H7 (cell line): ENCODE measurements at places on chromosomes 7 and 10. TPM values are rescaled to one million over a fixed set of nuclear protein-coding genes. Genes with fewer than 3 reads are reported as not detected.

Gene PHKG1
- 0.14 and 0.59 TPM in 2 replicates for total RNA-seq

Gene RNF32
- 1.0 and 1.1 TPM in 2 replicates for total RNA-seq

Gene EPHA1
- total RNA-seq = 176 and 189 TPM in 2 replicates

Gene PNLIP
- total RNA-seq = not detected in 2 replicates

Gene TRIP6
- 95.7 and 118 TPM in 2 replicates for total RNA-seq

Gene EVX1
- total RNA-seq = not detected in 2 replicates

Gene SPDYE2
- not detected in 2 replicates for total RNA-seq

Gene JAKMIP3
- total RNA-seq = 0.42 and 0.63 TPM in 2 replicates

Gene CXCL12
- 21.1 and 42.8 TPM in 2 replicates for total RNA-seq

Gene LSM5
- 41.6 and 48.3 TPM in 2 replicates for total RNA-seq

Gene SNCG
- total RNA-seq = 23.4 and 26.7 TPM in 2 replicates

DNA sequence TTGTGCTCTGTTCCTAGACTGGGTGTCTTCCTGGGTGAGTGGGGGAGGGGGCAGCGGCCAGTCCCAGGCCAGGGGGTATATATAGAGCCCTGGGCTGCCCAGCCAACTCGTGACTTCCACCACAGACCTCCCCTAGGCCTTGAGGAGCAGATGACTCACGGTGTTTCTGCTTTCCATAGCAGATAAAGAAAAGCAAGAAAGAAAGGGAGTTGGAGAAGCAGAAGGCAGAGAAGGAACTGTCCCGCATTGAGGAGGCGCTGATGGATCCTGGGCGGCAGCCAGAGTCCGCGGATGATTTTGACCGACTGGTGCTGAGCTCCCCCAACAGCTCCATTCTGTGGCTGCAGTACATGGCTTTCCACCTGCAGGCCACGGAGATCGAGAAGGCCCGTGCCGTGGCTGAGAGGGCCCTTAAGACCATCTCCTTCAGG, 10.1 kb downstream of the CALHM2 start:
- no peak for DNase-seq

DNA sequence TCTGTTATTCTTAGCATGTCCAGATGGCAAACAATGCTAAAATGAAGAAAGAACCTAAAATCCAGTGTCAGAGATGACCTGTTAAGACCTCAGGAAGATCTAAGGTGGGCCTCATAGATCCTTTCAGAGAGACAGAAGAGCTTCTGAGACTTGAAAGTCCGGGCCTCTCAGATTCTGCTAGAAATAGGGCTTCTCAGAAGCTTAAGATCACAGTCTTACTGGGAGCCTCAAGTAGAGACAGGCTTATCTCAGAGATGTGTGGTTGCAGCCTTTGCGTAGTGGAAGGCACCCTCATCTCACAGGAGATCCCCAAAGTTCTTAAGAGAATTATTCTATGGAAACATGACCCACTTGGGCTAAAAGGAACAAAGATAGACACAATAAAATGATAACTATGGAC, 642.8 kb downstream of the TNS3 start:
- DNase-seq = no peak

DNA sequence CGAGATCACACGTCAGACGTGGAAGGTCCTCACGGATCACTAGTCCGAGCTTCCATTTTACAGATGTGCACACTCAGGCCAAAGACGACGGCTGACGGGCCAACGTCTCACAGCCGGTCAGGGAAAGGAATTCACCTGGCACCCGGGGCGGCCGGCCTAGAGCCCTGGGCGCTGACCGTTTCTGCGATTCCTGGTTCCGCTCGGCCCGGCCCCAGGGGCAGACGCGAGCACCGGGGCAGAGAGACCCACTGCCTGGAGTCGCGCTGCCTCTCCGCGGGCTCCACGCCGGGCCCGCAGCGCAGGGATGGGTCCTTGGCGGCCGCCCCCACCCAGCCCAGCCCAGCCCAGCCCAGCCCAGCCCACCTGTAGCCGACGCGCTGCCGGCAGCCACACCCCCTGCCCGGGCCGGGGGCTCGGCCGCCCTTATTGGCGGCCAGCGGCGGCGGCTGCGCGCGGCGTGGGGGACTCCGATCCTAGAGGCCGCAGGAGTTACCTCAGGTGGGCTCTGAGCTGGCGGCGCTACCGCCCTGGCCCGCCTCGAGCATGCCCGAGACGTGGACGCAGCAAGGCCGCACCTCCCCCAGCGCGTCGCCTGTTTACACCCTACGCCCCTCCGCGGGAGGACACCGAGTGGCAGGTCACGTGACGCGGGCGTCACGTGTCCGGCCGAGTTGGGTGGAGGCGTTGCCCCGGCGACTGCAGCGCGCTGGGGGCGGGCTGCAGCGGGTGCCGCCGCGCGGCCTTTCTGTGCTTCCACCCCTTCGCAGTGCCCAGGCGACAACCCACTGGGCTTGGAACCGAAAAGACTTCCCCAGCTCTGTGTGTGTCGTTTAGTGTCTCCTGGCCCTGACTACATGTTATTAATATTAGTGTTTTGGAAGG, 78.1 kb downstream of the ZFAND4 start:
- DNase-seq = peak; percentile 94

DNA sequence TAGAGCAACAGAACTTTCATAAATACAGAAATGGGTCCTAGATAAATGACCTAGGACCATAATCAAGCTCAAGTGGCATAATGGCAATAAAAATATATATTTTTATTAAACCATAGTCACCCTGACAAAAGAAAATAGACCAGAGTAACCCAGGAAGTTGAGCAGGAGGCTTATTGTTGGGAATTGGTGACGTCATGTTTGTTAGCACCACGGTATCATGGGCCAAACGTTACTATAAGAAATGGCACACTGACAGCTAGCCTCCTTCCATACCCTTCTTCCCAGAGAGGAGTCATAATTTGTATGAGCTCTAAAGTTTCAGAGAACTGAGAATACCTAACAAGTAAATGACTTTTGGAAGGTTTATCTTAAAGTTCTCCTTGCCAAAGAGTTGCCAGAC, 1698.2 kb downstream of the REEP3 start:
- DNase-seq = no peak

DNA sequence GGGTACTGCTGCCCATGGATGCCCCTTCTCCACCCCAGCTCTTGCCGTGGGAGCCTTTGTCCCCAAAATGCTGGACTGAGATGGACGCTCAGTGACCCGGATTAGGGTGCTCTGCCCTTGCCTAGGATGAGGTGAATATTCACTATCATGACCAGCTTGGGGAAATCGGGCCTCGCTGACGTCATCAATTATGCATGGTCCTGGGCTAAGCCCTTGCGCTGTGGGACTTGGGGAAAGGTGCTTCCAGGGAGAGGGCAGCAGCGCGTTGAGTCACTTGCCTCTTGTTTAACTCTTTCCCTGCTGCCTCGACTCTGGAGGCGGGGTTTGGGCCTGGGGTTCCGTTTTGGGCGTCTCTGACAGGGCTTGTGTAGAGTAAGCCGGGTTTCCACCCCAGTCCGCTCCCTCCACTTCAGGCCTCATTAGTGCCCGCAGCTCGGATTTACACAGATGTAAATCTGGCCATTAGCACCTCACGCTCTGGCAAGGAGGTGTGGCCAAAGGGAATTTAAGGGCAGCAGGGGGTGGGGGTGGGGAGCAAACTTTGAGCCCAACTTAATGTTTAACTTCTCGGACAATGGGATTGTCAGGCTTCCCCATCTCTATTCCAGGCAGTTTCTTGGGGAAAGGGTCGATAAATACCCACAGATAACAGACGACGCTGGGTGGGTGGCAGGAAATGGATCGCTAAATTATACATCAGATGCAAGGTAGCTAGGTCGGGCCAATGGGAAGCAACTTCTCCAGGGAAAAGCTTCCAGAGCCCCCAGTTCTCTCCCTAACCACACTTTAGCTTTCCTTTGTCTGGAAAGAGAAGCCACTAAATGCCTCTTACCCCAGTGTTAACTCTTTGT, 51.3 kb upstream of the TCF7L2 start:
- DNase-seq = peak; percentile 48

- DNase-seq = no peak
These were observed 388.7 kb upstream of the SEMA3A start for GRCh38 chr7:84583331-84583730.

DNA sequence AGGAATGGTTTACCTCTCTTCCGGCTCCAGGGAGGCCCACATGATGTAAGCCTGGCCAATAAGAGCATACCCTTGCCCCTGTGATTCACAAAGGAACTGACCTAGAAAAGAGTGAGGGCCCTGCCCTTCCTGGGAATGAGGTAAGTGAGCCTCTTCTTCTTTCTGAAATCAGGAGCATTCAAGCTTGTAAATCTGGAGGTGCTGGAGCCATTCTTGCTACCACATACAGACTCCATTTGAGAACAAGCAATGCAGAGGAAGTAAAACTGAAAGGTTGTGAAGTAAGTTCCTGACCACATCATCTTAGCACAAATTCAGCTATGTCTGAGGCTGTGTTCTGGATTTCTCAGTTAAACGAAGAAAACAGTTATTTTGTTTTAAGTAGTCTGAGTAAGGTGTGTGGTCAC, 132.2 kb downstream of the CD36 start:
- DNase-seq = peak; percentile 5

GRCh38 chr10:116849248-116850057, at the start of gene ENO4:
Gene ENO4, plus strand, starts transcription at chr10:116849499. Its CDS starts 68 bp downstream, at chr10:116849567.
- peak; percentile 95 for DNase-seq

DNA sequence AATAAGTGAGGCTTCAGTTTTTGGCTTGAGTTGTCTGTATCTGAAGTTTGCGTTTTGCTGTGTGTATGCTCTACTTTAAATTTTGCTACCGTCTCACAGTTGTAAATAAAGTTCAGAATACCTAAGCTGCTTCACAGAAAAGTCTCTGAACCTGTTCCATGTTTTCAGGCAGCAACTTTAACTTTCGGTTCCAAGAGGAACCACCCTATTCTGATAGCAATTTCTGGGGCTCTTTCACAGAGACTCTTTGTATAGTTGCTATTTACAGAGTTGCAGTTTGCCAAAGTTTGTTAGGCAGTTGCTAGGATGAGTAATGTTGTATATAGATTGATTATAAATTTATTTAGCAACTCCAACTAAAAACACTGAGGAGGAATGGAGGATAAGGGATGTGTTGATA, 5.7 kb downstream of the FAM221A start:
- no peak for DNase-seq

DNA sequence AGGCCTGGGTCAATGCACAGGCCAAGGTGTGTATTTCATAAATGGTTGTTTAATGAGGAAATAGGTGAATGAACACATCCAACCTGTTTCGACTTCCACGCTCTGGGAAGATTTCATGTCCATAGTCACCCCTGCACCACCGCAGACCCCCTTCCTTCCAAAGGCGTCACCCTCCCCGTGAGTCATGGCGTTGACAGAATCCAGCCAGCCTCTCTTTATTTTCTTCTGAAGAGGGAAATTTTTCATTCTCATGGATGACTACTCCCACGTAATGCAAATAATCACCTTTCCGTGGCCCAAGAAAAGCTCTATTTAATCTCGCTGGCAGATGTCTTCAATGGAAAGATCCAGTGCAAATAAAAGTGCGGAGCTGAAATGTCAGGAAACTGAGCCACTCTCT, 75.3 kb upstream of the FOXK1 start:
- DNase-seq = no peak

DNA sequence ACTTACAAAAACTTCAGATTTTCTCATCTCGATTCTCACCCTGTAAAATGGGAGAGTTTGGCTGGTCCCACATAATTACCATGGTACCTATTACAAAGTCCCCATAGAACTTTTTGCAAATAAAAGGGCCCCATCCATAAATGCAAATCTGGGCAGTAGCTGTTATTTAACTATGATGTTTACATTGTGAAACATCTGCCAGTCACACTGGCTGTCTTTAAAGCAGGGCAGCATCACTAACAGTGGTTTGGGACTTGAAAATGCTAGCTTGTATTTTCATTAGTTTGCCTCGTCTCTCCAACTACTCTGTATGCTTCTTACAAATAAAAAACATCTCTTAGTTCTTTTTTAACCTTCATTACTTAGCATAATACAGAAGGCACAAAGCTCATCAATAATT, 240.7 kb downstream of the FZD1 start:
- DNase-seq = no peak

DNA sequence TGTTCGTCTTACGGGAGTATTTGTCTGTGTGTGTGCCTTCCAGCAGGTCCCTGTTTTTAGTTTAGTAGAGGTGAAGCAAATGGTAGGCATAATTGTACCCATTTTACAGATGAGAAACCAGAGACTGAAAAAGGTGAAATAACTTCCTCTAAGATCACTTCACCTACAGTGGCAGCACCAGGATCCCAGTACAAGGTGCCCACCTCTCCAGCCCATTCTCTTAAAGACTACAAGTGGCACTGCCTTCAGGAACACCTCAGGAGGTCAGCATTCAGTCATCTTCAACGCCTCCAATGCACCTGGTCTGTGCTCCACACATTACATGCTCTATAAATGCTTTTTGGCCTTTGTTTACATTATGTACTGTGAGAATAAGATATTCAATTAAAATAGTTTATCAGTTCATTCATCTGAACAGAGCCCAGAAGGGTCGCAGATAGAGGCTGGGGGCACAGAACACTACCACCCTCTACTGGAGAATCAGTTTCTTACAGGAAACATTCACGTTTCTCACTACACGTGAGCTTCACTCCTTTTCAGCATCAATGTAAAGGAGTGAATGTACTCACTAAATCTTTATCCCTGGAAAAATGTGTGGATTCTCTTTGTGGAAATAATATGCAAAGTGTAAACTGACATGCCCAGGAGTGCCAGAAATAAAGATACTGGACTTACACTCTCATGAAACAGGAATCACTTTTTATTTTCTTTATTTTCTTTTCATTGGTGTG, 45.5 kb upstream of the ABLIM1 start:
- peak; percentile 62 for DNase-seq

DNA sequence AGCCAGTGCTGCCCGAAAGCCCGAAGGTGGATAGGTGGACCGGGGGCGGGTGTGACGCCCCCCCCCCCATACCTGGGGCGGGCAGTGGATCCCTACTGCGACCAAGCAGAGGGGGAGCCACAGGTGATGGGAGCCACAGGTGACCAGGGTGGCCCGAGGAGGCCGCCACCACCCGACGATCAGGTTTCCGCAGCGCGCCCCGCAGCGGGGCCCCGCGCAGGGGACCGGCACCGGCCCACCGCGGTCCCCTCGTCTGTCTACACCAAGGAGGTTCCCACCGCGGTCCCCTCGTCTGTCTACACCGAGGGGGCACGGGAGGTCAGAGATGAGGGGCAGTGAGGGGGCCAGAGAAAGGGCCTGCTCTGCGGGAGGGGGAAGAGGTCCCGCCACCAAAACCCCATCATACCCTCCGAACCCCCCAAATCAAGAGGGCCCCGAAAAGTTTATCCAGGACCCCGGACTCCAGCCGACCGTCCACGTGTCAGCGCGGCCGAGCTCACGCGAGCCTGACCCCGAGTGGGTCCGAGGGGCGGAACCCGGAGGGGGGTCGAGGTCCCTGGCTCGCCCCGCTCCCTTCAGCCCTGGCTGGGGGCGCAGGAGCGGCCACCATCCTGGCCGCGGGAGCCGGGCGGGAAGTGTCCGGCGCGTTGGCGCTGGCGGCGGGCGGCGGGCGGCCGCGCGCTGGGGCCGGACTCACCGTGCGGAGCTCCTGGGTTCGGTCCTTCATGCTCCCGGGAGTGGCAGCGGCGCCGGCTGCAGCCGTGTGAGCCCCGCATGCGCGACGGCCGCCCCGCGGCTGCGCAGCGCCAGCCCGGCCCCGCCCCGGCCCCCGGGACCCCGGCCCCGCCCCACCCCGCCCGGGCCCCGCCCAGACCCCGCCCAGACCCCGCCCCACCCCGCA, at the start of gene STX1A:
Gene STX1A (minus strand): TSS at position 765 of the 901 bp plus-strand sequence. CDS start 38 bp downstream, at position 727.
- peak; percentile 99 for DNase-seq

- peak; percentile 72 for DNase-seq
These were observed 378.5 kb downstream of the DNAJB6 start for GRCh38 chr7:157715071-157715937.

GRCh38 chr7:2913760-2914387, 69.8 kb upstream of the GNA12 start:
- peak; percentile 57 for DNase-seq

- no peak for DNase-seq
These were observed 12.2 kb downstream of the MDFIC start for GRCh38 chr7:114934086-114934485.

- DNase-seq = no peak
These were observed 262.8 kb upstream of the TCERG1L start for GRCh38 chr10:131574363-131574706.

- DNase-seq = peak; percentile 88
These were observed 903 bp upstream of the KCNMA1 start for GRCh38 chr10:77638321-77639101.
